HL-60 (cell line): ENCODE measurements at places on chromosomes 16 and 17.

DNA sequence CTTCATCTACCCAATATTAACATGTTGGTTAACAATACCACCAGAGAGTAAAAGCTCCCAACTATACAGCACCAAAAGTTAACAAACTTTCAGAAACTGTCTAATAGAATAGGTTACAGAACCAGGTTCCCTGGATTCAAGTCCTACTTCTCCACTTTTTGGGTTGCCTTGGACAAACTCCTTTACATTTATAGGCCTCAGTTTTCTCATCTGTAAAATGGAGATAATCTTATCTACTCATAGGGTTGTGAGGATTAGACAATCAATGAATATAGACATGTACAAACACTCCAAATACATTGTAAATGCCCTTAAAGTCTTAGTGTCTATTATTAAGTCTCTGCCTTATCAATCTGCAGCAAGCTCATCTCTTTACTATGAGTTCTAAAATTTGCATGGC lies 435.2 kb downstream of the ZFHX3 start:
- DNase-seq, result no peak

DNA sequence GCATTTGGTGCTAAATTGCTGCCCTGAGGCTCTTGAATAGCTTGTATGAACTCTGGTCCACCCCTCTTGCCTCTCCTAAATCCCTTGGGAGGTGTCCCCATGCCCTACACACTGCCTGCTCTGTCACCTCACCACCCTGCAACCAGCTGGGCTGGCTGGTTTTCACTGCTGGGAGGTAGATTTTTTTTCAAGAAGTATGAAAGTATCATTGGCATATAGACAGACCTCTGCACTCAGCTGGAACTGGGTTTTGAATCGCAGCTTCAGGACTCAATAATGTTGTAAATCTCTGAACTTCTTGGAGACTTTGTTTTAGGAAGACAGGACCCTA lies 184.9 kb downstream of the MSI2 start:
- no peak for DNase-seq

DNA sequence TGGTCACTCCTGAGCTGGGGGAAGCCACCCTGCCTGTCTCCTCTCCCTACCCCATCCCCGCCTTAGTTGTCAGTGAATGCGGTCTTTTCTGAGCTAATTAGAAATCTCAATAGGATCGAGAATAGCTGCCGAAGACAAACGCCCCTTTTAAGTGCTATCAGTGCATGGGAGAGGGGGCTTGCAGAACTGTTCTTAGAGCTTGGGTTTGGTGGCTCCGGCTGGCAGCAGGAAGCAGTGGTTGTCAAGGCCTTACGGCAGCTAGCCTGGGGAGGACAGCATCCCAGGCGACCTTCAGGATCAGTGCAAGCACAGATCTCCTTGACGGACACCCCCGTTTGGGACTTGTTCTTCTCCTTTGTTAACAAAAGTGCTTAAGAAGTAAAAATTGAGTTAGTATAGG lies 195.1 kb downstream of the CCDC182 start:
- DNase-seq, result no peak

DNA sequence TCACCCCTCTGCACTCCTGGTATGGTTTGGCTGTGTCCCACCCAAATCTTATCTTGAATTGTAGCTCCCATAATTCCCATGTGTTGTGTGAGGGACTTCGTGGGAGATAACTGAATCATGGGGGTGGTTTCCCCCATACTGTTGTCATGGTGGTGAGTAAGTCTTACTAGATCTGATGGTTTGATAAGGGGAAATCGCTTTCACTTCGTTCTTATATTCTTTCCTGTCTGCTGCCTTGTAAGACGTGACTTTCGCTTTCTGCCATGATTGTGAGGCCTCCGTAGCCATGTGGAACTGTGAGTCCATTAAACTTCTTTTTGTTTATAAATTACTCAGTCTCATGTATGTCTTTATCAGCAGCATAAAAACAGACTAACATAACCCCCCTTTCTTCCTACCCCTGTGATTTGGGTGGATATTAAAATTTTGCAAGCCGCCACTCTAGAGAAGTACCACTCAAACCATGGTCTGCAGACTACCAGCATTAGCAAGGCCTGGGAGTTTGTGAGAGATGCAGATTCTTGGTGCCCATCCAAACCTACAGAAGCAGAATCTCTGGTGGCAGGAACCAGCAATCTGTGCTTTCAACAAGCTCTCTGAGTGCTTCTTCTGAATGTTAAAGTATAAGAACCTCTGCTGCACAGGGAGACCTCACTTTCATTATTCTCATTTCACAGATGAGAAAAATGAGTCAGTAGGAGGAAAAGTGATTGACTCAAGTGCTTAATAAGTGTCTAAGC lies 999.5 kb upstream of the EEF2KMT start:
- no peak for DNase-seq

- peak; percentile 75 for DNase-seq
These were observed 1.6 kb downstream of the CTCF start for GRCh38 chr16:67563708-67564468.

DNA sequence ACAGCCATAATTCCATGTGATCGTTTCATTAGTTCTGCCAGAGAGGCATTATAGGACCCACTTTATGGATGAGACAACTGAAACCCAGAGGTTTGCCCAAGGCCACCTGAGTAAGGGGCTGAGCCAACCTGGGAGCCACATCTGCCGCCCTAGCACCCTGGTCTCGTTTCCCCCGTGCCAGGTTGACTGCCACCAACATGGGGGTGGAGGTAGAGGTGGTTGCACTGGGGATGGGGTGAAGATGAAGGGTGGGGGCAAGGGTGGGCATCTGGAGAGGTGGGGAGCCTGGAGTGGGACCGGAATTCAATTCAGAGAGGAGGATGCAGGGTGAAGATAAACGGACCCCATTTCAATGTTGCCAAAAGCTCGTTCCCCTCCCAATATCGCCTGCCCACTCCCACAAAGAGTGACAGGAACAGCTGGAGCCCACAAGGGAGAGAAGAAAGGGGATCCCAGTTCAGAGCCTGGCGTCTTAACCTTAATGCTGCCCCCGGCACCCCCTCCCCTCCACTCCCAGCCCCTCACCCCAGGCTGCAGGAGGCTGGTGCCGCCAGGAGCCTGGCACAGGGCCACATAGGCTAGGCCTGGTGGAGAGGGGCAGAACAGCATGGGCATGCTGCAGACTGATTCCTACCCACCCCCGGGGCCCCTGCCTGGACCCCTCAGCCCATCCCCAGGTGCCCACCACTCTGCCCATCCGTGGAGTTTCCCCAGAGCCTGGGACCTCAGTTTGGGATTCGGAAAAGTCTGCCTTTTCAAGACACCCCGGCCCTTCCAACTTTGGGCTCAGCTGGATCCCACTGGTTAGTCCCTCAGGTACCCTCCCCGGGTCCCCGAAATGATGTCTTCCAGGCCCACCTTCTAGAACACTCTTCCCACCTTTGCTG lies 29.6 kb downstream of the NGFR start:
- no peak for DNase-seq

DNA sequence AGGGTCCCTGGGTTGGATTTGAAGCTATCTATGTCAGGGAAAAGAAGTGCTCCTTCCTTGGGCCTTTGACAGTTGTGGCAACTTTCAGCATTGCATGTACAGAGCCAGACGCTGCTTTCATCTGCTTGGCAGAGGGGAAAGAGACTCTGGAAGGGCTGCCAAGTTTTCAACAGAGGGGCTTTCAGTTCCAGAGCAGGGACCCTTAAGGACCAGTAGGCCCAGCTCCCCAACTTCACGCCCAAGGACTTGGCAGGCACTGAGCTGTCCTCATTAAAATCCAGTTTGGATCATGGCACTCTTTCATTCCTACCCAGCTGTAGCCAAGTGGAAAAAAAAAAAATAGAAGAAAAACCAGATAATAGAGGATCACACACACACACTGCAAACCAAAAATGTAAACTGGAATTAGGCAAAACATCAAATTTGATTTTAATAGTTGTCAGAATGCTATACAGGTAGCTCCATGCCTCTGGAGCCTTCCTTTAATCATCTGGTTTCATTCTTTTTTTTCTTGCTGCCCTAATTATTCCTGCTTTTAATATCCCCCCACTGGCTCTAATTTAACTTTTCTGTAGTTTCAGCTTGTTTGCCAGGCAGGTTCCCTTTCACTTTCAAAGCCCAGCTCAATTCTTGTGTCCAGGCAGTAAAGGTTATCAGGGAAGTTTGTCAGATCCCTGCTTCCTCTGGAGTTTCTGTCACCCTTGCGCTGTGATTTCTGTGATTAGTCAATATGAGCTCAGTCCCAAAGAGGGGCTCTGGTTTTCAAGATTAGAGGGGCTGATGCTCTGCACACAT lies 702.6 kb upstream of the CDH8 start:
- no peak for DNase-seq

GRCh38 chr16:10964891-10965326 lies 20.5 kb downstream of the CLEC16A start:
- no peak for DNase-seq

DNA sequence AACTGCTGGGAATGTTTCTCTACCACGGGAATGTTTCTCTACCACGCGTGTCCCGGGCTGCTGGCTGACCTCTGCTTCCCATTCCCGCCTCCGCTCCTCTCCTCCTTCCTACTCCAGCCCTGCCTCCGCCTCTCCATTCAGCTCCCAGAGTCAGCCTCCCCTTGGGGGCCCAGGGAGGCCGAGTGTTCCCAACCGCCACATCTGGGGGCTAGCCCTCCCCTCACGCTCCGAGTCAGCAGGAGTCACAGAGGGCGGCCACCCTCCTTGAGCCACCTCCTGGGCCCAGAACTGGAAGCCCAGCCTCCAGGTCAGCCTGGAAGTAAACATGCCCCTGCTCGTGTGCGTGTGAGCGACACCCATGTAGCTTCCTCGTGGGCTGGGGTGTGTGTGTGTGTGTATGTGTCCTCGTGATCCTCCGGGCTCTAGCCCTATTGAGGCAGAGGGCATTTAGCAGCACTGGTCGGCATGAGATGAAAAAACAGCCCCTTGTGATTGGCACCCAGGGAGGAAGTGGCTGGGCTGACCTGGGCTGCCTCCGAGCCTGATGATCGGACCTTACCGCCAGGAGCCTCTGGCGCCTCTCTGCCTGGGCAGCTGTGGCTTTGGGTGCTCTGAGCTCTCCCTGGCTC lies 7.3 kb downstream of the CYGB start:
- no peak for DNase-seq

DNA sequence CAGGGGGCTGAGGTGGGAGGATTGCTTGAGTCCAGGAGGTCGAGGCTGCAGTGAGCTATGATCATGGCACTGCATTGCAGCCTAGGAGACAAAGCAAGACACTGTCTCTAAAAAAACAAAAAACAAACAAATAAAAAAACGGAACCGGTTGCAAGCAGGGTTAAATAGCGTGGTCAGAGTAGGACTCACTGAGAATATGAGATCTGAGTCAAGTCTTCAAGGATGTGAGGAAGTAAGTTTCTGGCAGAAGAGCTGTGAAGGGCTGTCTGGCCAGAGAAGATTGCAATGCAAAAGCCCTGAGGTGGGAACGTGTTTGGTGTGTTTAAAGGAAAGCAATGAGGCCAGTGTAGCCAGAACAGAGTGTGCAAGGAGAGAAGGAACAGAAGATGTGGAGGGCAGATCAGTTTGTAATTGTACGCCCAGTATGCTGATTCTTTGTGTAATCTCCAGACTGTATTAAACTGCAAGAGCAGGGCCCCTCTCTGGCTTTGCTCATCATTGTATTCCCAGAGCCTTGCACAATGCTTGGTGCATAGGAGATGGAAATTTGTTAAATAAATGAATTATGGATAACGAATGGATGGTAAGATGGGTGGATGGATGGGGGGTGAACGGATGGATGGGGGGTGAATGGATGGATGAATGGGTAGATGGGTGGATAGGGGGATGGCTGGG lies 6.3 kb downstream of the G6PC1 start:
- peak; percentile 35 for DNase-seq

- DNase-seq, result no peak
These were observed 13.0 kb downstream of the CDH13 start for GRCh38 chr16:82639666-82640336.

DNA sequence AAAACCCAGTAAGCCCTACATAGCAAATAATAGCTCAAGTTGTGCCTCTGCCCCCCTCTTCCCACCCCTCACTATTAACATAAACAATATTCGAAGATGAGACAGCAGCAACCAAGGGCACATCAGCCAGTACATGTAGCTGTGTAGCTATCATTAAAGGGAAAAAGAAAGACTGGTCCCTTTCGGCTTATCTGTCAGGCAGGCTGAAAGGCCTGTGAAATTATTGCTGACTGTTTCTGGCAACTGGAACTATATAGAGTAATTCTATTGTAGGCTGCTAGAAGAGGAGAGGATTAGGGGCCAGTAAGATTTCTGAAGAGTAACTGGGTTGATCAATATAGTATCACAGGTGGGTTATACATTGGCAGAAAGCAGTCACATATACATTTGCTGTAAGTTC lies 36.5 kb upstream of the RASL10B start:
- DNase-seq, result no peak

GRCh38 chr17:45430006-45430737 lies 2.5 kb downstream of the ARHGAP27 start:
- DNase-seq, result no peak

DNA sequence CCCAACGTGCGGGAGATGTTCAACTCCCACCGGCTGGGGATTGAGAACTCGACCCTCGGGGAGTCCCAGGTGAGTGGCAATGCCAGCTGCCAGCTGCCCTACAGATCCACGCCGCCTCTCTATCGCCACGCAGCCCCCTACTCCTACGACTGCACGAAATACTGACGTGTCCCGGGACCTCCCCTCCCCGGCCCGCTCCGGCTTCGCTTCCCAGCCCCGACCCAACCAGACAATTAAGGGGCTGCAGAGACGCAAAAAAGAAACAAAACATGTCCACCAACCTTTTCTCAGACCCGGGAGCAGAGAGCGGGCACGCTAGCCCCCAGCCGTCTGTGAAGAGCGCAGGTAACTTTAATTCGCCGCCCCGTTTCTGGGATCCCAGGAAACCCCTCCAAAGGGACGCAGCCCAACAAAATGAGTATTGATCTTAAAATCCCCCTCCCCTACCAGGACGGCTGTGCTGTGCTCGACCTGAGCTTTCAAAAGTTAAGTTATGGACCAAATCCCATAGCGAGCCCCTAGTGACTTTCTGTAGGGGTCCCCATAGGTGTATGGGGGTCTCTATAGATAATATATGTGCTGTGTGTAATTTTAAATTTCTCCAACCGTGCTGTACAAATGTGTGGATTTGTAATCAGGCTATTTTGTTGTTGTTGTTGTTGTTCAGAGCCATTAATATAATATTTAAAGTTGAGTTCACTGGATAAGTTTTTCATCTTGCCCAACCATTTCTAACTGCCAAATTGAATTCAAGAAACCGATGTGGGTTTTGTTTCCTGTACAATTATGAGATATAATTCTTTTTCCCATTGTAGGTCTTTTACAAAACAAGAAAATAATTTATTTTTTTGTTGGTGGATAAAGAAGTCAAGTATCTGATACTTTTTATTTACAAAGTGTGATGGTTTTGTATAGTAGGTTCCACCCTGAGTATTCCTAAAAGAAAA lies 2.3 kb downstream of the FOXC2 start:
- no peak for DNase-seq

- DNase-seq, result no peak
These were observed 6.4 kb downstream of the CYB561 start for GRCh38 chr17:63439687-63440086.

DNA sequence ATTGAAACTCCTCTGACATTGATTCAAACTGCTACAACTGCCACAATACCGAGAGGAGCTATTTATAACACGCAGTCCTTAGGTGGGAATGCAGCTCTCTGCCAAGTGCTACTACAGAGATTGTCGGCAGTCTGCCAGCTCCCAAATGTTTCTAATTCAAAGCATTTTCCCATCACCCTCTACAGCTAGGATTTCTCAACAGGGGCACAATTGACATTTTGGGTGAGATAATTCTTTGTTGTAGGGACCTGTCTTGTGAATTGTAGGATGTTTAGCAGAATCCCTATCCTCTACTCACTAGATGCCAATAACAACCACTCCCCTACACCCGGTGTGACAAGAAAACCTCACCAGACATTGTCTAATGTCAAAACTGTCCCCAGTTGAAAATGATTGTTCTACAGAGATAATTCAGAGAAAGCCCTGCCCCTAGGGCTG lies 7.8 kb upstream of the N4BP1 start:
- DNase-seq, result no peak

- no peak for DNase-seq
These were observed 397.3 kb downstream of the SHISA9 start for GRCh38 chr16:13298666-13299065.
